ENCODE measurements at places on chromosomes 2 and 18.

- no peak for DNase-seq
These were observed 8.1 kb downstream of the COLEC12 start for GRCh38 chr18:492451-492850.

DNA sequence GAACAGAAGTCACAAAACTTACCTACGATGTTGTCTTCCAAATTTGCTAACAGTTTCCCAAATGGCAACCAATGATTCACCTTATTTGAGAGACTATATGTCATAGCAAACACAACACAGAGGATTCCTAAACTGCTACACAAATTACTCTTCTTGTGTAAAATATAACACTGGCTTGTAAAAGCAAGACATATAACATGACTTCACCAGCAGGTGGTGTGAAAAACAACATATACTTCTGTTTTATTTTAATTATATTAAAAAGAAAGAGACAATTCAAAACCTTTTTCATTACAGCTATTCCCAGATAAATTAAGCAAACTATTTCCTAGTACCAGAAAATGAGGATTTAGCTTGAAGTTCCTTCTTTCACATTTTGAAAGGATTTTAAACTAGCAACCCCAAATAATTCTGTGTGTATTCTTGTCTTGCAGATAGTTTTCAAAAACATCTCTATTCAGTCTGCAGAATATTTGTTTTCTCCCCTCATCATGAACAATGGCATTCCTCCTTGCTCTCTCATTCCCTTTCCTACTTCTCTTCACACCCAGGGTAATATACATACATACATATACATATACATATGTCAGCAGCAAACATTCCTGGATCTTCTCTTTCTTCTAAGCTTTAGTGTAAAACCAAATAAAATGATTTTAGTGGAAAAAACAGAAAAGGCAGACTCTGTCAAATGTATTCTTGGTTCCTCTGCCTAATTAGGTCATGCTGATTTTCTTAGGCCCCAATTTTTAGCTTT lies 62.1 kb downstream of the SCN3A start:
- no peak for DNase-seq

DNA sequence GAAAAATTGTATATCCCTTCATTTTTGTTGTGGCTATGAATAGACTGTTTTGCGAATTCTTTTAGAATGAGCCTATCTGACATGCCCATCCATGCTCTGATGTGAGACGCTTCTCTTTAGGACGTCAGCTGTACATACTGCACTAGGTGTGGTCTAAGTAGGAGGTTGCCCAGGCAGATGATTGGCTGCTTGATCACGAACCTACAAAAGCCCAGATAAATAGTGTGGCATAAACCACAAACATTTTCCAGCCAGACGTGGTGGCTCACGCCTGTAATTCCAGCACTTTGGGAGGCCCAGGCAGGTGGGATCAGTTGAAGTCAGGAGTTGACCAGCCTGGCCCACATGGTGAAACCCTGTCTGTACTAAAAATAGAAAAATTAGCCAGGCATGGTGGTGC lies 251.8 kb downstream of the AGAP1 start:
- no peak for DNase-seq

GRCh38 chr2:99748344-99748743 lies 258.5 kb upstream of the REV1 start:
- DNase-seq, result no peak

DNA sequence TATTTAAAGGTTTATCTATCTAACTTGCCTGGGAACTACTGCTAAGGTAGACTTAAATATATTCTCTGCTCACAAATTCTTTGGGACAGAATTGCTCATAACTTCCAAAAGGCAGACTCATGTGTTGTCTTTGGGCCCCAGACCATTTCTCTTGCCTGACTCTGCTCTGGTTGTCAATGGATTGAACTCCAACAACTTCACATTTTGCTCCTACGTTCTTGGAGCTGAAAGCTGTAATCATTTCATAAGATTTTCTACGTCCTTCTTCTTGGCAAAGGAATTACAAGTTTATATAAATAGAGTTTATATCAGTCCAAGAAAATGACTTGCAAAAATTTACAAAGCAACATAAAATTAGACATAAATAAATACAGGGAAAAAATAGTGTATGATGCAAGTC lies 32.9 kb upstream of the PPM1B start:
- DNase-seq, result no peak

GRCh38 chr2:189163889-189164288 lies 15.7 kb downstream of the COL5A2 start:
- no peak for DNase-seq

DNA sequence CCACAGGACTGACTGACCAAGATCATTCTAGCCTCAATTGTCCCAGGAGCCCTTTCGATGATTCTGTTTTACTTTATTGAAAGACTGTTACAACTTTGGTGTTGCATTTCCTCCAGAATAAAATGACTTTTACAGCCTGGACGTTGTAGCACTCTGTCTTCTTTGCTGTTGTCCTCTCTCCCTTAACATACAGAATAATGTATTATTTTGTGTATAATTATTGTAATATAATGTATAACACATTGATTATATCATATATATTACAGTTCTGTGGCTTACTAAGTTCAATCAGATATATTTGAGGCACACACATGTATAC lies 380 bp upstream of the FANCL start:
- no peak for DNase-seq

DNA sequence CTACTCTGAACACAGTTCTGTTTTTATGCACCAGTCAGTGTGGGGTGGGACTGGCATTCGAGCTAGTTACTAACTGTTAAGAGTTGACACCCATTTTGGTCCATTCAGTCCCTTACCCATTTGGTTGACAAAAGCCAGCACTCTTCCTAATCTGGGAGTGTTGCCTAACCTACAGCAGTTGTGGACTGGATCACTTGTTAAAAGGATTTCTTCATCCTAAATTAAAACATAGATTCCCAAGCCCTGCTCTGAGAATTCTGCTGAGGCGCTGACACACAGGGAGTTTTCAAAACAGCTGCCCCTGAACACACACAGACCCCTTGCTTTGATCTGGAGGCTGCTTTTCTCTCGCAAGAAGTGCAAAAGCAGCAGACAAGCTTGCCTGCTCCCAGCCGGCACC lies 6.4 kb downstream of the TIMM21 start:
- DNase-seq, result no peak

DNA sequence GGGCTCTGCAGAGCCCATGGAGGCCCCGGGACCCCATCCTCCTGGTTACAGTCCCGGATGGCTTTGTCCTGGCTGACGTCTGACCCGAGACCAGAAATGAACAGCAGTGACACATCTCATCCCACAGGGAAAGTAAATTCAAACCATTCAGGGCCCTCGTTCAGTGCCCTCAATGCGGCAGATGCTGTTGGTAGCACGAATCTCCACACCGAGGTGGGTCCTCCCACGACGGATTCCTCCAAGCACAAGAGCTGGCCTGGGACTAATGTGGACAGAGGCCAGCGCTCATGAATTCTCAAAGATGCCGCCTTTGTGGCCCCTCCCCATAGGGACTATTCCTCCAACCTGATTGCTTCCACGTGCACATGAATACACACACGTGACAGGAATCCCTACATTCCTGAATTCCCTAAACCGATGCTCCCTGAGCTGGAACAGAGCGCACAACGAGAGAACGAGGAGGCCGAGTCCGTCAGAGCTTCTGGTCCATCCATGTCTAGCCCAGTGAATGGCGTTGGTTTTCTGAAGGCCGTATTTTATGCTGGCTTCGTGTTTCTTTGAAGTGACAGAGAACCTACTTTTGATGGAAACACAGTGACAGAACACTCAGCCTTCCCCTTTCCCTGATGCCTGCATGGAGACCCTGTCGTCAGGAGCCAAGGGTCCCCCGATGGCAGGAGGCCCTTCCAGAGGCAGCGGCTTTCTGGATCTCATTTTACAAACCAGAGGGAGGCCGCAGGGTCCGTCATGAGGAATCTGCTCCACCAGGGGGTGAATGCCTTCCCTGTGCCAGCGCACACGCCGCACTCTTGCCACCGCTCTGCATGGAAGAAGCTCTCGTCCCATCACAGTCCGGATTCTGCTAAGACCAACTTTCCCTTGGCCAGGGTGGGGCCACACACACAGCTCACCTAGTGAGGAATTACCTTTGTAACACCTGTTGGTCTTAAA lies 64.3 kb upstream of the SNTG2 start:
- no peak for DNase-seq

GRCh38 chr18:70621710-70622109 lies 332.9 kb downstream of the SOCS6 start:
- peak; percentile 44 for DNase-seq

DNA sequence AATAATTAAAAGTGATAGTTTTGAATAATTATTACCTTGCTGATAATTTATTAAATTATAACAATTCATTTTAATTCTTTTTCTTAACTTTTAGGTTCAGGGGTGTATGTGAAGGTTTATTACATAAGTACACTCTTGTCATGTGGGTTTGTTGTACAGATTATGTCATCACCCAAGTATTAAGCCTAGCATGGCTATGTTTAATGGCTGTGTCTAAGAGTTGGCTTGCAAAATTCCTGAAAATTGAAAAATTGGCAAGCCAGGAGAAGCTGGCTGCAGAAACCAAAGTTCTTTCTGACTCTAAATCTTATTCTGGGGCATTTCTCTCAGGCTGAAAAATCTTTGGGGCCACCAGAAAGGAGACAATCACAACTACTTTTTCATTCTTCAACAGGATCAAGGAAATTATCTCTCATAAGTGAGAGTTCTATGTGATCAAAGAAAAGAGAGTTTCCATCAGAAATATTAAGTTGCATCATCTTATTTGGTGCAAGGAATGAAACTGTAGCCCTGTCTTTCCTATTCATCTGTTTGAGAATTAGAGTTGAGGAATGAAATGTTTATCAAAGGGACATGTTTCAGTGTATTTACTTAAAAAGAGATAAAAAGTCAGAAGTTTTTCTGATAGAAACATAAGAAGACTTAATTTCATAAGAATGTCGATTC lies 412.1 kb upstream of the CDH2 start:
- DNase-seq, result no peak

GRCh38 chr2:121489911-121490583 lies 40.6 kb upstream of the RNU4ATAC start:
- DNase-seq, result no peak

DNA sequence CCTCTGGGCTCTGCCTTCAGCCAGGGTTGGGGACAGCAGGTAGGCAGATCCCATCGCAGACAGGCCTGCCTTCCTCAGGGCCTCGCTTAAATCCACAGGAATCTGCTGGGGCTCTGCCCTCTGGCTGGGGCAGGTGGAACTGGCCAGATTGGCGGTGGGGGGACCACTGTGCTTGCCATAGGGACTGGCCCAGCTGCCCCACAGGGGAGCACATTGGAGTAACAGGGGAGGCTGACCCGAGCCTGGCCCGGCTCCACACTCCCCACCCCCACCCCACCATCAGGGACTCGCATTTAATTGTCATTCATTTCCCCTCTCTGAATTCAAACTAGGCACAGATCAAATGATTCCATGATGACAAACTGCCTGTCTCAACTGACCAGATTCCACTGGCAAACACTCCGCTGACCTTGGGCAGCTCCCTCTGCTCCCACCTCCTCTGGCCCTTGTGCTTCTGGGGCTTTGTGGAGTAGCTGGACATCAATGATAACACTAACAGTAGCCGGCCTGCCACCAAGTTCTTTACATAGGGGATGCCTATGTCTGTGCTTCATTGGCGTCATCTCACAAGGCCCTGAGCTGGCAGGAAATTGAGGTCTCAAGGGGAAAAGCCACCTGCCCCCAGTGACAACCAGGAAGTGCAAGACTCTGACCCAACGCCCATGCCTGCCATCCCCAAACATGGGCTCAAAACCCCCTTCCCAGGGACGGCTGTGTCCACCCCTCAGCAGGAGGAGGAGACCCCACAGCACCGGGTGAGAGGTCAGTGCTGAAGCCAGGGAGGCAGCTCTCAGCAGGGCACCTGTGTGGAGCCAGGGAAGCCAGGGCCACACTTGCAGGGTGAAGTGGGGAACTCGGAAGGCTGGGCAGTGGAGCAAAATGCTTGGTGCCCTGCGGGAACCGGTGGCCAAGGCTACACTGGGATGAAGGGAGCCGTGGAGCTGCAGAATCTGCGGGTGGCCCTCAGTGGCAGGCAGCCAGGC lies 2.1 kb upstream of the B3GNT7 start:
- DNase-seq, result no peak

GRCh38 chr2:60633615-60634014 lies 80.2 kb upstream of the BCL11A start:
- no peak for DNase-seq

- no peak for DNase-seq
These were observed 60.0 kb downstream of the DOCK10 start for GRCh38 chr2:224982226-224982625.

GRCh38 chr2:8652774-8653426 lies 29.0 kb upstream of the ID2 start:
- DNase-seq, result no peak

DNA sequence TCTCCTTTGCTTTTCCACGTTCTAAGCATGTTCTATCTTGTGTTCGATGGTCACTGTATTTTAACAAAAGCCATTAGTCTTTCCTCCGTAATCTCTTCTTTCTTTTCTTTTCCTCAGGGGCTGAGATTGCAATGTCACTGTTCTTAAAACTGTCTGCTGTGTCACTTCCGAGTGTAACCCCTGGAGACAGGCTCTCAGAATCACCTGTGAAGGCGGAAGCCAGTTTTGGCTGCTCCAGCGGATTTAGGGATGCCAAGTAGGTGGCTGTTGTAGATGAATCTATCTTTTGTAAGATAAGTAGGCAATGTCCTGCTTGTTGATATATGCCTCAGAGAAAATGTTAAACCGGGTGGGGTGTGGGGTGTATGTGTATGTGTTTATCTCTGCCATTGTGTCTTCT lies 94.7 kb upstream of the L3MBTL4 start:
- DNase-seq, result no peak

GRCh38 chr2:134144651-134145050 lies 109.2 kb upstream of the MGAT5 start:
- no peak for DNase-seq

GRCh38 chr18:55064760-55065159 lies 105.5 kb upstream of the CCDC68 start:
- no peak for DNase-seq

DNA sequence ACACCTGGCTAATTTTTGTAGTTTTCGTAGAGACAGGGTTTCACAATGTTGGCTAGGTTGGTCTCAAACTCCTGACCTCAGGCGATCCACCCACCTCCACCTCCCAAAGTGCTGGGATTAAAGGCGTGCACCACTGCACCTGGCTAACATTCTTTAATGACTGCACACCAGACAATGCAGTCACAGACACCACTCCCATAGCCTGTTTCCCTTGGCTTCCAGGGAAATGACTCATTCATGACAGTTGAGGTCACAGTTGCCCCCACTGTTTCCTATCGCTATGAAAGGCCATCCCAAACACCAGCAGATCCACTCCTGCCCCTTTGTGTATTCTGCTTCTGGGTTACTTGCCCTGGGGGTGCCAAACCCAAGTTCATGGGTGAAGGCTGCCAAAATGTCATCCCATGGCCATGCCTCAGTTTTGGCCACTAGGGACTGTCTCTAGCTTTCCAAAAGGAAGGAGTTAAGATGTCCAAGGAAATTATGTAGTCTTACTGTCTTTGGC lies 8.7 kb downstream of the CHMP1B start:
- DNase-seq, result no peak

GRCh38 chr2:85237849-85238565 lies 89.8 kb downstream of the TGOLN2 start:
- DNase-seq, result no peak

DNA sequence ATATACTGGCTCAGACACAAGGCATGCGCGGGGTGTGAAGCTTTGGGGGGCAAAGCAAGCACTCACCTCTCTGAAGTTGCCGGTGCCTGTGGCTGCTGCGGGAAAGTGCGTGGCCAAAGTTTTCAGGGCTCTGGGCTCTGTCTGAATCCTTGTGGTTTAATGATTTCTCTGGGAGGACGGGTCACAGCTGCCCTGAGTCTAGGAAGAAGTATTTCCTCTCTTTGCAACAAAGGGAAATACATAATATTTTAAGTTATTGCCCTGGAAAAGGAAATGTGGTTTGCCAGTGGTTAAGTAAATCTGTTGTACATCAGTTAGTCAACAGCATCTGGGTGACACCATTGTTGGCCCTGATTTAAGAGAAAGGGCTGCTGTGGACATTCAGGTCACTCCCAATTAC lies 56.7 kb upstream of the ZDBF2 start:
- DNase-seq, result no peak
